ENCODE measurements at places on chromosomes 16 and 17.
A peak's percentile ranks its signal among the peaks of the same experiment; 100 is the strongest.

GRCh38 chr16:30724641-30725417 is 23.4 kb upstream of the PHKG2 start:
- DNase-seq = no peak

GRCh38 chr17:41948762-41949460 is 17.7 kb upstream of the CNP start:
- no peak for DNase-seq

- DNase-seq = no peak
Measured at GRCh38 chr17:18028114-18028951, 10.6 kb downstream of the ATPAF2 start.

GRCh38 chr17:10025976-10026901 is 121.2 kb upstream of the RCVRN start:
- no peak for DNase-seq

GRCh38 chr17:18177722-18178121 is 5.9 kb upstream of the ALKBH5 start:
- DNase-seq = no peak

- DNase-seq = no peak
Measured at GRCh38 chr16:75256696-75257343, 5.4 kb upstream of the BCAR1 start.

GRCh38 chr17:50276588-50277356 is 2.5 kb downstream of the TMEM92 start:
- DNase-seq = no peak

DNA sequence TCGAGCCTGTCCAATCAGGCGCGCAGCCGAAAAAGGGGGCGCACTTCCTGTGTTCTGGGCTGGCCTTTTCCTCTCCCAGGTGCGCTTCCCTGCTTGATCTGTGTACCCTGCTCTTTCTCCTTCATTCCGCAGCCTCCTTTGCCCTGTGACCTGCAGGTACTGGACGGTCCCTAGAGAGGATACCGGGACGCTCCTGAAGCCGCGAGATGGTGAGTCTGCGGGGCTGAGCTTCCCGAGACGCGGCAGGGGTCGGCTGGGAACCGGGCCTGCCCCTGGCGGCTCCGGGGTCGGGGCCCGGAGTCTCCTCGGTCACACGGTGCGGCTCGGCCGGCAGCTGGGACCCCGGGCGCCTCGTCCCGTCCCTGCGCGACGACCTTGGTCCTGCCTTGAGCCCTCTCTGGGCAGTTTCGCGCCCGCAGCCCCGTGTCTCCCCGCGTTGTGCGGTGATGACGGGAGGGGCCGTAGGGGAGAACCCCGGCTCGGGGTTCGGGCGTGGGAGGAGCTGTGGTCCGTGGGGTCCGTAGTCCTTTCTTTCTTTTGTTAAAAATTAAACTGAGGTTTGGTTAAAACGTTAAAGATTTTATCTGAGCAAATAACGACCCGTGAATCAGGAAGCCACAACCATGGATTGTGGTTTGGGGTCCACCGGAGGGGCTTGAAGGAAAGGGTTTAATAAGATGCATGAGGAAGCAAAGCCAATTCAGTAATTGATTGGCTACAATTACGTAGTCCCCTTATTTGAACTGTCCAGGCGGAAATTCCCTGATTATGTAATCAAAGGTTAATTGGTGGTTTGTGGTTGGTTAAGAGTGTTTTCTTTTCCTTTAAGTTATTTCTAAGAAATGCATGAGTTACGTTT is 172.8 kb upstream of the ZNF267 start:
- DNase-seq = peak; percentile 73

DNA sequence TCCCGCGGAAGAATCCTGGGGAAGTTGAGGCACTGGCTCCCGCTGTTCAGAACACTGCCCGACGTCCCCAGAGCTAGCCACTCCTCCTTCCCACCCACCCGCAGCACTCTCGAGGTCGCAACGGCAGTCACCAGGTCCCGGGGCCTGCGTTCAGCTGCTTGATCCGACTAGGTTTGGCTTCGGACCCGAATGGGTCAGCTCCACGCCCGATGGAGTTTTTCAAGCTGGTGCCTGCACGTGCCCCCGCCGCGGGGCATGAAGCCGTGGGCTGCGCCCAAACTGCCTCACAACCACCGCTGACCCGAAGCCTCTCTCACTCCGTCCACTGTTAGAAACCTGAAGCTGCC is 12.4 kb upstream of the ODF4 start:
- DNase-seq = no peak

DNA sequence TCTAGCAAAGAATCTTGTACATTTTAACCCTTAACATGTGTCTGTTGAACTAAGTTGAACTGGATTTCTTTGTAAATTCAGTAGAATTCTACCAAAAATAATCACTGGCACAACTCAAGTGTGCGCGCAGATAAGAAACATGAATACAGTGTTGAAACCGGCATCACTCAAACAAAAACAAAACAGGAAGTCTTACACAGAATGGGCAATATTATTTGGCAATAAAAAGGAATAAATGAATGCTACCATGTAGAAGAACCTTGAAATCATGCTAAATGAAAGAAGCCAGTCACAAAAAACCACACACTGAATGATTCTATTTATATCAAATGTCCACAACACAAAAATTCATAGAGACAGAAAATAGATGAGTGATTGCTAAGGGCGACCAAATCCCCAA is 102.9 kb upstream of the ZFHX3 start:
- no peak for DNase-seq

- DNase-seq = no peak
Measured at GRCh38 chr16:67339453-67339852, 12.8 kb downstream of the LRRC36 start.

- DNase-seq = no peak
Measured at GRCh38 chr17:38899421-38899820, 26.0 kb upstream of the LASP1NB start.

DNA sequence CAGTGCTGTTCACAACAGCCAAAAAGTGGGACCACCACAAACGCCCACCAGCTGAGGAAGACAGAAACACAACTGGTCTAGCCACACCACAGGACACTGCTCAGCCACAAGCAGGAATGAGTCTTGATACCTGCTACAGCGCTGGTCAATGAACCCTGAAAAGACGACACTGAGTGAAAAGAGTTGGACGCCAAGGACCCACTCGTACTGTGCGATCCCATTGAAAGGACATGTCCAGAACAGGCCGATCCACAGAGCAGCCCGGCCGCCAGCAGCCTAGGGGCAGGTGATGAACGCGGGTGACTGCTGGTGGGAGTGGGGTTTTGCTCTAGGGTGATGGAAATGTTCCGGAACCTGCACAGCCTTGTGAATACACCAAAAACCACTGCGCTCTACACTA is 10.6 kb upstream of the SLC38A8 start:
- DNase-seq = no peak

- DNase-seq = no peak
Measured at GRCh38 chr16:8941718-8942344, 21.9 kb downstream of the USP7 start.

GRCh38 chr17:31559584-31560501 is 168.4 kb downstream of the RAB11FIP4 start:
- DNase-seq = peak; percentile 22

DNA sequence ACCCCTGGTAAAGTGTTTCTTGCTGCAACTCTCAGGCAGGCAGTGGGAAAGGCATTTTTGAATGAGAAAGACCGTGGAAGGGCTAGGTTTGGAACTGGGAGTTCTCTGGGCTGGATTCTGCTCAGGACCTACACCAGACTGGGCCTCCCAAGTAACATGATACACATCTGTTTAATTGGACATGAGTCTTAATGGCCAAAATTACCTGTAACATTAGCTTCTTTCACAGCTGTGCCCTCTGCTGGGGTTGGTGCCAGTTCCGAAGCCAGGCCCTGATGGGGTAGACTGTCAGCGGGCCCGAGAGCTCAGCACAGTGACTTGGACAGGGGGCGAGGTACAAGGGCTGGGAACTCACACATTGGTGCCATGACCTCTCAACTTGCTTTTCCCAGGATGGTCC is 118.9 kb upstream of the IRX3 start:
- DNase-seq = no peak

DNA sequence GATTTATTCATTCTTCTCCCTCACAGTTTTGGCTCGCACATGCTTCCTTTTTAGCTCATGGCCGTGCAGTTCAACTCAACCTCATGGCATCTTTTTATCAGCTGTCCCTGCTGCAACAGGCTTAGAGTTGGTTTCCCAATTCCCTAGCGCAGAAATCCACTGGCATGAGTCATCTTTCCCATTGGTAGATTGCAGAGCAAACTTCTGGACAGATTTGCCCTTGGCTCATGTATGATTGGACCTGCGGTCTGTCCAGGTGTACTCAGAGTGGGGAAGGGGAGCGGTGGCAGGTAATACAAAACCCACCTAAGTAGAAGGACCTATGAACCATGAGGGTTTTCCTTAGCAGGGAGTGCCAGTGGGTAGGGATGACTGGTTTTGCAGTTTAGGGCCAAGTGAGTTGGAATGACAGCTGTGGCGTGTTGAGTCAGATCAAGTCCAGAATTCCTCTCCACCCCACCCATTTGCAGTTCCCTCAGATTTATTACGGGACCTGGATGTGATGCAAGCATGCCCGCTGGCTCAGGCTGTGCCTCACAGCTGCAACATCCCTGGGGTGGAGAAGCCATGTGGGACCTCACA is 584.7 kb downstream of the WWOX start:
- DNase-seq = no peak

- no peak for DNase-seq
Measured at GRCh38 chr17:15740570-15741120, 8.6 kb downstream of the TBC1D26 start.

DNA sequence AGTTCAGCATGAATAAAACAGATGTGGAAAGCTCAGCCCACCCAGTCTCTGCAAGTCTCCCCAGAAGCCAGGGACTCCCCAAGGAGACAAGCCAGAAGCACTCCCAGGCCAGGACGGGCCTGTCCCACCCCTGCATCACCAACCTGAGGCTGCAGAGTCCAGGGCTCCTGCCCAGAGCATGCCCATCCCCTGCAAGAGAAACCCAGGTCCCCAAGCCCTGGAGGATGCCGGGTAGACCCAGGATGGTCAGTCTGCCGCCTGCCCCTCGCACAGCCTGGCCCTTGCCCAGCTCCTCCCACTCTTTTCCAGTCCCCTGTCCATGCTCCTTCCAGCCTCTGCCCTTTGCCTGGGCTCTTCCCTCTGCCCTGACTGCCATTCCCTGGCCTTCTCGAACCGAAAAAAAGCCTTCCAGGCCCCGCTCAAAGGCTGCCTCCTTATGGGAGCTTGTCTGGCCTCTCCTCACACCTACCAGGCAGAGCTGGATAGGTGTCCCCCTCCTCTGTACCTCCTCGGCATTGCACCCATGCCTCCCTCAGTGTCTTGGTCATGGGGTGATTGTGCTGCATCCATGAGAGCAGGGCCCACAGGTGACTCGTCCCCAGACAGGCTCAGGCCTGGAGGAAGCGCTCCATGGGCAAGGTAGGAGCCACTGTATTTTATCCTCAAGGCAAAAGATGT is 44.8 kb downstream of the BEAN1 start:
- no peak for DNase-seq

GRCh38 chr17:69448431-69449102 is 34.1 kb downstream of the MAP2K6 start:
- DNase-seq = peak; percentile 46

DNA sequence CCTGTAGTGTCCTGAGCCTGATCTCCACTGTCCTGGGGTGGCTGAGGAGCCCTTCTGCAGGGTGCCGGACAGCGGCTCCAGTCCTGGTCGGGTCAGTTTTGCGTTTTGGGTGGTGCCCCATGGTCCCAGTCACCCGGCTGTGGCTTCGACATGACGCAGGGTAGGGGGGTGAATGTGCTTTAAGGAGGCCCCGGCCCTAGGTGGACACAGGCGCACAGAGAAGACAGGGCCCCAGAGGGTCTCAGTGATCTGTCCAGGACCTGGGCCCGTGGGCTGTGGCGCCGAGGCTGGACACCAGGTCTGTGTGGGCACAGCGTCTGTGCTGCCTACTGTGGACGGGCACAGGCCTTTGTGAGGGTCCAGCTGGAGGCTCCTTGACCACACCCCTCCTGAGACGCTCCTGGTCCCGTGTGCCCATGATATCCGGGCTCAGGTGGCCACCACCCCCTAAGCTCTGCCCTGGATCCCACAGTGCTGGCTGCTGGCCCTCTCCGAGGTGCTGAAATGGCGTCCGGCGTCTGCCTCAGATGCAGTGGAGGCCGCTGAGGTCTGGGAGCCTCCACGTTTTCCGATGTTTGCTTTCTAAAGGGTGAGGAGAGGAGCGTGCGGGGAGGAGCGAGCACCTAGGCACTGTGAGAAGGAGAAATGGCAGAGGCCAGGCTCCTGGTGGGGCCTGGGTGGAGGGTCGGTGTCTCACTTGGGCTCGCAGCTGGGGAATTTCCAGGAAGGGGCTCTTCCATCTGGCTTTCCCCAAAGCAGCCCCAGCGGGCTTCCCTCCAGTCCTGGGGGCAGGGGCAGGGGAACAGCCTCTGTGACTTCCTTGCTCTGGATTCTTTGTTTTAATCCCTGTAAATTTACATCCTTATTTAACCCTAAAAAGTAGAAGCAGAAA is 56.1 kb upstream of the ACSF3 start:
- DNase-seq = peak; percentile 83

DNA sequence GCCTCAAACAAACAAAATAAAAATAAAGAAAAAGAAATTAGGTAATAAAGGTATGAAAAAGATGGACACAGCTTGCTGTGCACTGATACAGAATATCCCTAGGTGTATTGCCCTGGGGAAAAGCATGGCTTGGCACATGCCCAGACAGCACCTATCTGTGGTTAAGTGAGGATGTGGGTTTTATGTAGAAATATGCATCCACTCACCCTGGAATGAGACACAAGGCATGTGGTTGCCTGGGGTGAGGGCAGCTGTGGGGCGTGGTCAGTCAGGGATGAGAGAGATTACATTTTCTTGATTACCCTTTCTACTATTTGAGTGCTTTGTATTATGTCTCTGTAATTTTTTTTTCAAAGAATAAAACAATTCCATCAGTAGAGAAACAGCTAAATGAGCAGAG is 6.9 kb downstream of the PLLP start:
- DNase-seq = no peak

DNA sequence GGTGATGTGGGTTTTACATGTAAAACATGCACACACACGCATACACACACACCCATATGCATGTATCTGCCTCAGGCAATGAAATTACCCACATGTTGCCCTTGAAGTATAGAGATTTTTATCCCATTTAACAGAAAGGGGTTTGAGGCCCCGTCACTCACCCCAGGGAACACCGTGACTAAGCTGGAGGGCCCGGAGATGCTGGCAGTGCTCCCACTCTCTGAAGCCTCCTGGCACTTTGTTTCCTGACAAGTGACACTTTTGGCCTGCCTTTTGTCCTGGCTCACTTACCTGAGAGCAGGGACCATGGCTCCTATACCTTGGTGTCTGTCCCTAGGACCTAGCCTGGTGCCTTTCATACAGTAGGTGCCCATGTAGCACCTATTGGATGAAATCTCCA is 50.0 kb upstream of the TNRC6C start:
- no peak for DNase-seq

DNA sequence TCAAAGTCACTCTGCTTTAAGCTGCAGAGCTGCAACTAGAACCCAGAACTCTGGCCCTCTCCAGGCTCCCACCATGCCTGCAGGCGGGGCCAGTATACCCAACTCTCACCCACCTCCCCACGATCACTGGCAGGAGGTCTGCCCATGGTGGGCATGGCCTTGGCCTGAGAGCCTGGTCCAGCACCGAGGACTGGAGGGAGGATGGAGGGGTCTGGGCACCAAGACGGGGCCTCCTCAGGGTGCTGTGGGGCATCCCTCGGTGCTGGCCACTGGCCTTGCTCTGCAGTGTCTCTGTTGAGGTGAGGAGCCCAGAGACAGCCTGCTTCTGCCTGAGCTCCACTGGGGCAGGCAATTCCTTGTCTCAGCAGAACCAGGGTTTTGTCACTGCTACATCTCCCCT is 1.5 kb upstream of the KRT16 start:
- no peak for DNase-seq

Measured in endothelial cell (in vitro differentiated cells).